ENCODE measurements at places on chromosomes 16 and 17.

DNA sequence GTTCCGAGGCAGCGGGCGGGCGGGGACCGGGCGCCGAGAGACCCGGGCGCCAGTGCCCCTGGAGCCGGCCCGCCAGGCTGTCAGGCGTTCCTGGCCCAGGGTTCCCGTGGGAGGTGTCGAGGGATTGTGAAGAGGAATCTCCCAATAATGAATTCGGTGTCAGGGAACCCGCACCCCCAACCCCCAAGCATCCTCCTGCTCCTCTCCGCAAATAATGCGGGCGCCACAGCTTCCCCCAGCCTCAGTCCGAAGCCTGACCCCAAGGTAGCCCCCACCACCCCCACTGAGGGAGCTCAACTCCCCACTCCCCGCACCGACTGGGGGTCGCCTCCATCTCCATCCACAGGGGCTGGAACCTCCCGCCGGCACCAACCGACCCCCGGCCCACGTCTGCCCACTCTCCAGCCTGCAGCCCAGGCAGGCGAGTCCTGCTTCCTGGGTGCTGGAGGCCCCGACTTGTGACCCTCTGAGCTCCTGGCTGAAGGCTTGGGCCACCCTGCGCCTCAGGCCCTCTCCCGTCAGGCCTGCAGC, 641 bp upstream of the CASKIN1 start:
- DNase-seq = no peak

- no peak for DNase-seq
These were observed 17.6 kb downstream of the NDEL1 start for GRCh38 chr17:8453326-8453725.

DNA sequence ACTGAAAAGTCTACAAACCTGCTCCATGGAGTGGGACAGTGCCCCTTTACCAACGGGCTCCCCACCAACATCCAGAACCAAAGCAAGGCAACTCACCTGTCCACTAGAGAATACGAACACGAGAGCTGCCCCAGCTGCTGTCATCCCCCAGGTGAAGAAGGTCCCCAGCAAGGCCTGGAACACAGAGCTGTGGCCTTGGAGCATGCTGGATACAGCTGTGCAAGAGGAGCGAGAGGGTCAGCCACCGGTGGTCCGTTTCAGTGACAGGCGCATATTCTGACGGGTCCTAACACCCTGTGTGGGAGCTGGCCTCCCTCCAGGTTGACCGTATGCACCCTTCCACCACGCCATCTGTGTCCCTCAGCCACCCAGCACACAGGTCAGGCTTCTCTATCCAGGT, 3.9 kb downstream of the SLC39A11 start:
- DNase-seq = no peak

DNA sequence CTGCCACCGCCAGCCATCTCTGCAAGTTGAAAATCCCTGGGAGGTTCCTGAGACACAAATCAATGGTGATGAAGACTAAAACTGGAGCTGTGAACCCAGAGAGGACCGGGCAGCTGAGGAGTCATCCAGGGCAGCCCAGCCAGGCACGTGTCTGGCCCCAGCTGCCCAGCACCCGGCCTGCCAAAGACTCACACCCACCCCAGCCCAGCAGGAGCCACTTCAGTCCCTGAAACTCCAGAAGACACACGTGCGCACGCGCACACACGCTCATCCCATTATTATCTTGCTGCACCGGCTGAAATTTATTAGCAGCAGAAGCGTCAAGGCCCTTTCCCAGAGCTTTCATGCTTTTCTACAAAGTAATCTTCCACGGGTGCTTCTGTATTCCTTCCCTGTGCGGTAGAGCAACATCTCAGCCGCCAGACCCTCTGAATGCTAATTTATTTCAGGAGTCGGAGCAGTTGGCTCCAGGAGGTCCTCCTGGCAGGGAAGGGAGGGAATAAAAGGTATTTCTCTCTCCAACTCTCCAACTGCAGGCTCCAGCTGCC, 59.8 kb upstream of the RBFOX3 start:
- DNase-seq = no peak

DNA sequence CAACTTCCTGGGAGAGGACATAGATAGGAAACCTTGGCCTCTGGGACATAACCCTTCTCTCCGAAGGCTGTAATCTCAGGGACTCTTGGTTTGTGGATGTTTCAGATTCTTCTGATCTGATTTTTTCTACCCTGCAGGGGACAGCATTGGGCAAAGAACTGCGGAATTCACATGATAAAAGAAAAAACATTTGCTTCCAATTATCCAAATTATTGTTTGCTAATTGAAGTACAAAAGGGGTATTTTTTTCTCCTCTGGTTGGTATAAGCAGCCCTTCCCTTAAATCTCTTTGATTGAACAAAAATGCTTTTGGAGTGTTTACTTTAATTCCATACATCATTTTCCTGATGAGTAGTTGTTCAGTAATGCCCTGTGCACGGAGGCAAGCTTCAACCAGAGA, 251.7 kb upstream of the IRX3 start:
- DNase-seq = no peak

- no peak for DNase-seq
These were observed 210.0 kb downstream of the FTO start for GRCh38 chr16:53913920-53914319.

DNA sequence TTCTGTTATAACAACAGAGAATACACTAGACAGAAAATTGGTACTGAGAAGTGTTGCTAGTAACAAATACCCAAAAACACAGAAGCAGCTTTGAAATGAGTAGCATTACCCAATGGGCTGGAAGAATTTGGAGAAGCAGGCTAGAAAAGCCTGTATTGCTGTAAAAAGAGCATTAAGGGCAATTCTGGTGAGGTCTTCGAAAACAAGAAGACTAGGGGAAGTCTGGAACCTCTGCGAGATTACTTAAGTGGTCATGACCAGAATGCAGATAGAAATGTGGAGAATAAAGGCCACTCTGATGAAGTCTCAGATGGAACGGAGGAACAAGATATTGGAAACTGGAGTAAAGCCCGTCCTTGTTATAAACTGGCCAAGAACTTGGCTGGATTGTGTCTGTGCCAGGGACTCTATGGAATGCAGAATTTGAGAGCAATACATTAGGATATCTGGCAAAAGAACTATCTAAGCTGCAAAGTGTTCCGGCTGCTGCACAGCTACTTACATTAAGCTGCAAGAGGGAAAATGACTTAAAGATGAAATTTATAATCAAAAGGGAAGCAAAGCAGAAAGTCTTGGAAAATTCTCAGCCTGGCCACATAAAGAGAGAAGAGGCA, 44.9 kb upstream of the PEMT start:
- DNase-seq = peak; percentile 14

DNA sequence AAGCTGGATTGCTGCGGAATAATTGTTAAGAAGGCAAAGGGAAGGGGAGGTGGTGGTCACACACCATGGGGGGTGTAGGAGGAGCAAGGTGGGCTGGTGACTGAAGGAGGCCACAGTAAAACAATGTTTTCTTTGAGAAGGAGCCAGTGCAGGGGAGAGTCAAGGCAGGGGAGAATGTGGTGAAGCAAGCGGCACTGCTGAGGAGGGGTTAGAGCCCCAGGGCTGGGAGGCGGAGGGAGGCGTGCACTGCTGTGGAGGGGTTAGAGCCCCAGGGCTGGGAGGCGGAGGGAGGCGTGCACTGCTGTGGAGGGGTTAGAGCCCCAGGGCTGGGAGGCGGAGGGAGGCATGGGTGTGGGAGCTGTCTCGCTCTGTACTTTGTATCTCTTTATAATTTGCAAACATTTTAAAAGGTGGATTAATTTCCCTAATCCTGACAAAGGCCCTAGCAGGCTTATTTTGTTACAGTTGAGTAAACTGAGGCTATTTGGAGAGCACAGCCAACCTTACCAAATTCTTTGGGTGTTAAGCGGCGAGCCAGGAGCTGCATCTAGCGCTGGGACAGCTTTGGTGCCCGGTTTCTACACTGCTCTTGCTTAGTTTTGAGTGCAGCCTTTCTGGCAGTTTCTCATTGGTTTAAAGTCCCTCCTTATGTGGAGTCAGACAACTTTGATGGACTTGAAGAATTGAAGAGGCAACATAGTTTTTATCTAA, 20.9 kb downstream of the RPTOR start:
- no peak for DNase-seq

- DNase-seq = no peak
These were observed 2.1 kb downstream of the ST6GALNAC1 start for GRCh38 chr17:76641501-76641900.

- no peak for DNase-seq
These were observed 591.7 kb downstream of the MAF start for GRCh38 chr16:79008869-79009179.

GRCh38 chr16:1145383-1146100, 7.4 kb upstream of the CACNA1H start:
- DNase-seq = no peak

DNA sequence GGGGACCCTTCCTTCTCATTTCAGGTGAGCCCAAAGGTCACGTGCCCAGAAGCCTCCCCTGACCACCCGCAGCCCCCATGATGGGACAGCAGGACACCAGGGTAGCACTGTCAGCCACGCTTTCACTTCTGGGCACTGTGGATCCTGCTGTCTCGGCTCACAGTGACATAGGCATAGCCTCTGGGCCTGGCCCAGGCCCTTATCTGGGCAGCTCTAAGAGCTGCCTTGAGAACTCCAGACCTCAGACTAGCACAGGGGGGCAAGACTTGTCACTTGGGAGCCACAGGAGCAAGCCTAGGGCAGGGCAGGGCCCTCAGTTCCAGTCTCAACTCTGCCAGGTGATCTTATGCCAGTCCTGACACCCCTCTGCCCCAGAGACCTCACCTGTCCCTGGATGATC, 4.7 kb downstream of the NATD1 start:
- DNase-seq = no peak

- DNase-seq = peak; percentile 72
These were observed 16.8 kb downstream of the HIC1 start for GRCh38 chr17:2071455-2072281.
